AG08396 (cell line): ENCODE measurements at places on chromosomes 4 and X.

DNA sequence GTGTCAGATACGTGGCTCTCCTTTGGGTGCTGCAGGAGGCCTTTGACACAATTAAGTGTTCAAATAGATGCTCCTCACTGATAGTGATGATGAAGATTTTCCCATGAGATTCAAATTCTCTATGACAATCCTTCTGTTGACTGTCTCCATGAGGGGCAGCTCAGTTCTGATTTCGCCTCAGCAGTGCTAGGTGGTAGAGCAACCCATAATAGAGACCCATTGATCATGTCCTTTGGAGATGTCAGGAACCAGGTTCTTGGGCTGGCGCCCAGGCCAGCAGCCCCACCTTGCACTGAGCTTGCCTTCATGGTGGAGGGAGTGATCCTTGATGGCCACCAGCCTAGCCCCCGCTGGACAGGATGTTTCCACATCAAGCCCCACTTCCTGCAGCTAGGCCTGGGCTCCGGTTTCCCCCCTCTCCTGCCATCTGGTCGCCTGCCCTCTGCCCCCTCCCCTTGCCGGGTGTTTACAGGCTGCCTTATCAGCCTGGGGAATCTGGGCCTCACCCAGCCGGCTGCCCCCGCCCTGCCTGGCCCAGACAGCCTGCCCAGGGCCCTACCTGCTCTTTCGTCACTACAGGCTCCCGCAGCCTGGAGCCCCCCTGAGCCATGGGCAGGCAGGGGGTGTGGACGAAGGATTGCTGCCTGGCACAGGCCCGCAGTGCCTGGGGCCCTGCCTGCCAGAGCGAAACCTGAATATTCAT lies 12.6 kb downstream of the ELF4 start:
- no peak for DNase-seq

DNA sequence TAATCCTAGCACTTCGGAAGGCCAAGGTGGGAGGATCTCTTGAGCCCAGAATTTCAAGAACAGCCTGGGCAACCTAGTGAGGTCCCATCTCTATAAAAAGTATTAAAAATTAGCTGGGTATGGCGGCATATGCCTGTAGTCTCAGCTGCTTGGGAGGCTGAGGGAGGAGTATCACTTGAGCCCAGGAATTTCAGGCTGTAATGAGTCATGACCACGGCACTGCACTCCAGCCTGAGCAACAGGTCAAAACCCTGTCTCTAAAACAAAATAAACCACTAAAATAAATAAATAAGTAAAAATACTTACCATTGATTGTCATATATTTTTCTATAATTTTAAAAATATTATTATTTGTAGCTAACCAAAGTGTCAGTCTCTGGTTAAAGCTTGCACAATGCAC lies 315.6 kb upstream of the SMIM31 start:
- no peak for DNase-seq

- no peak for DNase-seq
Measured at GRCh38 chrX:137427426-137427778, 138.5 kb upstream of the ZIC3 start.

DNA sequence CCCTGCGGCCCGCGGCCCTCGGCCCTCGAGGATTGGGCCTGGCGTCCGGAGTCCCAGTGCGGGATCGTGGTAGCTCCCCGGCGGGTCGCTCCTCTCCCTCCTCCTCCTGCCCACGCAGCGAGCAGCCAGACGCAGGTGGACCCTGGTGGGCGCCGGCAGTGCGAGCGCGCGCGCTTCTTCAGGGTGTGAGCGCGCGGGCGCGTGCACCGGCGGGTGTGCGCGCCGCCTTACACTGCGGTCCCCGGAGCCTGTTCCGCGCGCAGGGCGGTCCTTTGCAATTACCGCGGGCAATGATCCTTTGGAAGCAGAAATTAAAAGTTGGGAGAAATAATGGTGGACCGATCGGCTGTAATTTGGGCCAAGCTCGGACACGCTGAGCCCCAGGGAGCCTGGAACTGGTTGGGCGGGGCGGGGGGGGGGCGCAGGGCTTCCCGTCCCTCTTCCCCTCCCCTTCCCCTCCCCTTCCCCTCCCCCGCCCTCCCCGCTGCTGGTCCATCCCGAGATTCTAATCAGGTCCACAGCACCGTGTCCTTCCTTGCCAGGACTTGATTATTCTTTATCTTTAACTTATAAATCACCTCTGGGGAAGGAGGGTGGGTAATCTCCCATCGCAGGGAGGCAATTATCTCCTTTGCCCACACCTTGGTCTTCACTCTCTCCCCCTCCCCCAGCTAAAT lies 1.6 kb upstream of the NKX1-1 start:
- DNase-seq: peak; percentile 13

DNA sequence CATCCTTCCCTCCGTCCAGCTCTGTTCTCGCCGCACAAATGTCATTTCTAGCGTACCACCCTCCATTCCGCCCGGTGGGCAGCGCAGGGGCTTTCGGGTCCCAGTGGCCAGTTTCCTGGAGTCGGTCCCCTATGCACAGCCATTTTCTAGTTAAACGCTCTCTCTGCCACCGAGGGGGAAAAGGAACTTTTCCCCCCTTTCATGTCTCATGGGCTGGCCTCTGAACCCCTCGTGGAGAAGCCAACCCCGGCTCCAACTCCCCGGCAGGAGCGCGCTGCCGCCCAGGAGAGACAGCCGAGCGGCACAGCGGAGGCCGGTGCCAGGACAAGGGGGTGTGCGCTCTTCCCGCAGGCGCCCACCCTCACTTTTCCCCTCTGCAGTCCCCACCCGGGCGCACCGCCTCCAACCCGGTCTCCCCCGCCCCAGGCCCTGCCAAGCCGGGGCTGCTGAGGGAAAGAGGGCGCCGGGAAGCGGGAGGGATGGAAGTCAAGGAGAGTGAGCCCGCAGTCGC lies 662 bp downstream of the APBB2 start:
- DNase-seq: peak; percentile 38

- DNase-seq: no peak
Measured at GRCh38 chr4:7467471-7467870, 32.7 kb upstream of the PSAPL1 start.

DNA sequence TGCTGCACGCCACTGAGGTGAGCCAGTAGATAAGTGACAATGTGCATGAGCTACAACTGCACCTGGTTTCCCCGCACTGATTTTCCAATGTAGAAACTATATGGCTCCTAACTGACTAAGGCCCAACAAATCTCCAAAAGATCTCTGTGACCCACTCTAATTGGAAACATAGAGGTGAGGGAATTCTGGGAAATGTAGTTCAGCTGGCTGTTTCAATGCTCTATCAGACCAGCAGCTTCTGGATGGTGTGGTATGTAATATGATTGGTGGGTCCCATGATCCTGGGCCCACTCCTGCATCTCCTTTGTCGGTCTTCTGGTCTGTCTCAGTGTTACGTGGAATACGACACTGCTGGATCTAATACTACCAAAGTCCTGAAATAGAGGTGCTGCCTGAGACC lies 18.6 kb downstream of the CCDC160 start:
- no peak for DNase-seq

GRCh38 chr4:39697740-39698423 lies at the start of gene UBE2K:
UBE2K (plus strand) TSS chr4:39698136; CDS start chr4:39698328, 192 bp downstream.
- DNase-seq: peak; percentile 98

- DNase-seq: no peak
Measured at GRCh38 chr4:76476571-76476970, 41.5 kb downstream of the SHROOM3 start.

- DNase-seq: peak; percentile 47
Measured at GRCh38 chr4:78585633-78586032, 34.1 kb downstream of the ANXA3 start.

DNA sequence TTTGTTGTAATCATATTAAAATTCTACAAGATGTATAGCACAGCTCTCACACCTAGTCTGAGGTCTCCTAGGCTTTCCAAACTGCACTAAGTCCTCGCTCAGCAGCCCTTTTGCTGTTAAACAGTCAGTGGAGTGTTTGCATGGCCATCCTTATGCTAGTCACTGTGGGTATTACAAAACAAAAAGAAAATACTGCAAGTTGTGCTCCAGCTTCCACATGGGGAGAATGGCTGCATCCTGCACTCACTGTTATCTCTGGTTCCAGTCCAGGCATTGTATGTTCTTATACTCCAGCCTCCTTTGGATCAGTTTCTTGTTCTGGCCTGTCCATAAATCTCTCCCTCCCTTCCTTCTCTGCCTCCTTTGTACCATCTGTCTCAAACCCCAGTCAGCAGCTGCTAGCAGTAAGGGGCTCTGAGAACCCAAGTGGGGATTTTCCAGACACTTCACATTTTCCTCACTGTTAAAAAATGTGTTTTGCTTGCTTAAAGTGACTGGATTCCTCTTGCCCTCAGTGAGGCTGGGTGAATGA lies 38.5 kb upstream of the BMP15 start:
- DNase-seq: no peak

- DNase-seq: no peak
Measured at GRCh38 chr4:155060419-155060818, 148.0 kb upstream of the NPY2R start.

GRCh38 chr4:26723216-26723615 lies 137.4 kb upstream of the STIM2 start:
- DNase-seq: no peak

GRCh38 chrX:10685923-10686595 lies 65.7 kb upstream of the MID1 start:
- no peak for DNase-seq

DNA sequence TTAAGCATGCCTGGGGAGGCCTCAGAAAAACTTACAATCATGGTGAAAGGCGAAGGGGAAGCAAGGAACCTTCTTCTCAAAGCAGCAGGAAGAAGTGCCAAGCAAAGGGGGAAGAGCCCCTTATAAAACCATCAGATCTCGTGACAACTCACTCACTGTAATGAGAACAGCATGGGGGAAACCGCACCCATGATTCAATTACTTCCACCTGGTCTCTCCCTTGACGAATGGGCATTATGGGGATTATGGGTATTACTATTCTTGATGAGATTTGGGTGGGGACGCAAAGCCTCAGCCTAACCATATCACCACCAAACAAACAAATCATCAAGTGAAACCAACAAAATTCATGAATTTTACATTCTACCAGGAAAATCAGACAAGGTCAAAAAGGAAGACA lies 76.7 kb upstream of the TAB3 start:
- no peak for DNase-seq

- no peak for DNase-seq
Measured at GRCh38 chrX:24260842-24261550, 52.9 kb downstream of the SUPT20HL2 start.

GRCh38 chrX:130263016-130263415 lies 5.7 kb downstream of the ZNF280C start:
- no peak for DNase-seq

- DNase-seq: no peak
Measured at GRCh38 chr4:100682477-100683218, 164.8 kb upstream of the EMCN start.

GRCh38 chr4:151862766-151863165 lies 102.0 kb upstream of the GATB start:
- no peak for DNase-seq
